ENCODE measurements at places on chromosomes 4 and X.
A peak's percentile ranks its signal among the peaks of the same experiment; 100 is the strongest.

DNA sequence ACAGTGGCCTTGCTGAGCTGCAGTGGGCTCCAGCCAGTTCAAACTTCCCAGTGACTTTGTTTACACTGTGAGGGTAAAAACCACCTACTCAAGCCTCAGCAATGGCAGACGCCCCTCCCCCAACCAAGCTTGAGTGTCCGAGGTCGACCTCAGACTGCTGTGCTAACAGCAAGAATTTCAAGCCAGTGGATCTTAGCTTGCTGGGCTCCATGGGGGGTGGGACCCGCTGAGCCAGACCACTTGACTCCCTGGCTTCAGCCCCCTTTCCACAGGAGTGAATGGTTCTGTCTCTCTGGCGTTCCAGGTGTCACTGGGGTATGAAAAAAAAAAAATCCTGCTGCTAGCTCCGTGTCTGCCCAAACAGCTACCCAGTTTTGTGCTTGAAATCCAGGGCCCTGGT lies 168.9 kb upstream of the INTU start:
- no peak for DNase-seq

DNA sequence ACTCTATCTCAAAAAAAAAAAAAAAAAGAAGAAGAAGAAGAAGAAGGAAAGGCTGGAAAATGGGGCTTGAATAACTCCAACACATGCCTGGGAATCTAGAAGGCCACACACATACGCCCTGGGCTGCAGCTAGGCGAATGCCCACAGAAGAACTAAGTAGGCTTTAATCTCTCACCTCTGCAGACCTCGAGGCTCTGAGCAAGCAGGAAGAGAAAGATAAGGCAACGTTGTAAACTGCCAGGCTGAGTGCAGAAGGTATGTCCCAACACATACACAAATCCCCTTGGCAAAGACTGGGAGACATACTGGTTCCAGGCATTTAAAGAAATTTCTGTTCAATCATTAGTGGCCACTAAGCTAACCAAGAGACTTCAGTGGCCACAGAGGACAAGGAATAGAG lies 18.4 kb downstream of the SLC38A5 start:
- DNase-seq: no peak

DNA sequence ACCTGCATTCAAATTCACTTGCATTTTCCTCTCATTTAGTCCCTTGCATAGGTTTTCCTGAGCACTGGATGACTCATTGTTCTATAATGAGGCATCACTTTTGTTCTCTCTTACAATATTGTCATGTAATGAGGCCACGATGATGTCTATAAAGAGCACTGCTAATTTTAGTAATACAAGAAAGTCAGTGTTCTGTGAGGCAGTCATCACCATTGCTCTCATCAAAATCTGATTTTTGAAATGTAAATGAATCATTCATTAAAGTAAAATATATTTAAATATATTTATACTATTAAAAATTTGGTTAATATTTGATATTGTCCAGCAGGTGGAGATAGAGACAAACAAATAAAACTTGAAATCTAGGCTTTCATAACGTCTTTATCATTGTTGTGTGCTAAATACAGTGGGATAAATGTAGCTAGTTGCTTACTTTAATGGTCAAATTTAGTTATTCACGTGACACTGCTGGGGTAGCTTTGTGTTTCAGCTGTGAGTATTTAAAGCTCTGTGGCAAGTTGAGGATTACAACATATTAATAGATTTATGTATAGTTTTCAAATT lies 15.4 kb downstream of the HMGB2 start:
- peak; percentile 77 for DNase-seq

DNA sequence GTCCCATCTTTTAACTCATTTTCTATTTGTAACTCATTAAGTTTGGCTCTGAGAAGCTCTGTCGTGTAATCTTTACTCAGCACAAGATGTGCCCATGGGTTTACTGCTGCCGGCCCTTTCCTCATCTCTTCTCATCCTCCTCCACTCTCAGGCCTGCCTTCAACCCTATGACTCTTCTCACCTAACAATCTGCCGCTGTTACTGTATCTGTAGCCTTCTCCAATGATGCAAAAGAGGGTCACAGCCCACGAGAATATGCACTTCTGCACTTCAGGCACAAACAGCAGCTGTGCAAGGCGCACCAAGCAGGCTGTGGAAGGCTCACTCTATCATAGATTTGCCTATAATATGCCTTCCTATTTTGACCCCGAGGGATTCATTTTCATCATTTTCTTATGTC lies 546.5 kb upstream of the GALNTL6 start:
- no peak for DNase-seq

DNA sequence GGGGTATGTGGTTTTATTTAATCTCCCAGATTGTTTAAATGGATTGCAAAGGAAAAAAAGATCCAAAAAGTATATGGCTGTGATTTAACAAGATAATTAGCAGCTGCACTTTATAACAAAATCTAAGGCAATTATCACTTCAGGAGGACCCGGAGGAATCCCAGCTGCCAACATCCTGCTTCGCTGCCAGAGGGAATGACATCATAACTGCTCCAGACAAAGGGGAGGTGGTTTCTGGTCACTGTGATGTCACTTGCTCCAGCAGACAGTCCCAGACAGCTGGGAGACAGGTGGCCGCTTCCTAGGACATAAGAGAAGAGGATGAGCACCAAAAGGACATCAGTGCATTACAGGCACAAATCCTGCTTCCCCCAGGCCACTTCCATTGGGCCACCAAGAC lies 371.0 kb downstream of the BCOR start:
- DNase-seq: peak; percentile 74

DNA sequence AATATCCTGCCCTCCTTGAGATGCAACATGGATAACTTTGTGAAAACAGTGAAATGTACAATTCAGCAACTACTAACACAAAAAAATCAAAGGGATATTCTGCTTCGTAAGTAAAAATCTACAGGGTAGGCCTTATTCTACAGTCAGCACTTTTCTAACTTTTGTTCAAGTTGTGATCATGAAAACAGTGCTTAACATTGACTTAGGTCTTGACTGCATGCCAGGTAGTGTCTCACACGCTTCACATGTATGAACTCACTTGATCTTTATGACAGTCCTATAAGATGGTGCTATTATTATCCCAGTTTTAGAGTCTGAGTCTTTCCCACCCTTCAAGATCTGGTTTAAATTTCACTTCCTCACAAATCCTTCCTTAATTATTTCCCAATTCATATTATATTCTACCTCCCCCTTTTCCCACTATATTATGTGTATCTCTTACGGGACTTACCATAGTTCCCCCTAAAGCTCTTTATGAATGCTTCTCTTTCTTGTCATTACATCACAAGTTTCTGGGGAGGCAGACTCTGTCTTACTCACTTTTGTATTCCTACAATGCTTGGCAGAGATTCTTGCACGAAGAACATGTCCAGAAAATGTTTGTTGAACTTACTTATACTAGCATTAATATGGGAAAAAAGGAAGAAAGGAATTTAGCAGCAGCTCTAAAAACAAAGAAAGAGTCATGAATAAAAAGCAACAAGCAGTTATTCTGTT lies 179.8 kb downstream of the SCFD2 start:
- peak; percentile 73 for DNase-seq

GRCh38 chr4:1819284-1819683 lies 26.2 kb downstream of the FGFR3 start:
- no peak for DNase-seq

- DNase-seq: no peak
Measured at GRCh38 chrX:70436343-70436742, 8.3 kb upstream of the DLG3 start.

GRCh38 chr4:182745237-182745636 lies 171.9 kb downstream of the DCTD start:
- no peak for DNase-seq

DNA sequence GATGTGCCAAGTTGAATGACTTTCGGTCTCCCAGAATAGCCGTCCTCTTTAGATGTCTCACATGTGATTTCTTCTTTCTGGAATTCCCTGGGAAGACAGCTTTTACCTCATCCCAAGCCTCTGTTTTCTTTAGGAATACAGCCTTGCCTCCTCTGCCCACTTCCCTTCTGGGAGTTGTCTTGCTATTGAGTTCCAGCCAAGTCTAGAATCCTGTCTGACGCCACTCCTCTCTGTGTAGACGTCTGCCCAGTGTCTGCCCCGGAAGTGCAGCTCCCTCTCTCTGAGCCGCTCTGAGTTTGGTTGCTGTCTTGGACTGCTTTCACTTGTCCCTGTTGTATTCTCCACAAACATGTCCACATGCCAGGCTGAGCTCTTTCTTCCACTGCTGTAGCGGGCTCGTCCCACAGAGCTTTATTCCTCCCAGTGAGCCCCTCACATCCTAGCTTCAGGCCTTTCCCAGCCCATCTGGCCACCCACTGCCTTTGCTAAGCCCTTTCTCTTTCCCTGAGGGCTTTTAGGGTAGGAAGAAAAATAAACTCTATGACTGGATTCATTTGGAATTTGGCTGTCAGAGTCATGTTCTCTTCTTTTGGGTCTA lies 9.0 kb upstream of the IGFBP7 start:
- DNase-seq: peak; percentile 96

- peak; percentile 60 for DNase-seq
Measured at GRCh38 chr4:7761720-7762119, 177.9 kb downstream of the AFAP1 start.

DNA sequence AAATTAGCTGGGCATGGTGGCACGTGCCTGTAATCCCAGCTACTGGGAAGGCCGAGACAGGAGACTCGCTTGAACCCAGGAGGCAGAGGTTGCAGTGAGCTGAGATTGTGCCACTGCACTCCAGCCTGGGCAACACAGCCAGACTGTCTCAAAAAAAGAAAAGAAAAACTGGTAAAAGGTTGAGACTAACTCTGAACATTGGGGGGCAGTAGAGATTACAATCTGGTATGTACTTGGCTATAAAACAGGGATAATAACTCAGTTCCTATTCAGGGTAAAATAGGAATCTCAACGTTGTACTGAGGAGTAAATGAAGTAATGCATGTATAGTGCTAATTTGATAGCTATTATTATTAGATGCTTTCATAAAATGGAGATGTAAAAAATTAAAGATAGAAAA lies 12.5 kb upstream of the KLF8 start:
- DNase-seq: no peak

DNA sequence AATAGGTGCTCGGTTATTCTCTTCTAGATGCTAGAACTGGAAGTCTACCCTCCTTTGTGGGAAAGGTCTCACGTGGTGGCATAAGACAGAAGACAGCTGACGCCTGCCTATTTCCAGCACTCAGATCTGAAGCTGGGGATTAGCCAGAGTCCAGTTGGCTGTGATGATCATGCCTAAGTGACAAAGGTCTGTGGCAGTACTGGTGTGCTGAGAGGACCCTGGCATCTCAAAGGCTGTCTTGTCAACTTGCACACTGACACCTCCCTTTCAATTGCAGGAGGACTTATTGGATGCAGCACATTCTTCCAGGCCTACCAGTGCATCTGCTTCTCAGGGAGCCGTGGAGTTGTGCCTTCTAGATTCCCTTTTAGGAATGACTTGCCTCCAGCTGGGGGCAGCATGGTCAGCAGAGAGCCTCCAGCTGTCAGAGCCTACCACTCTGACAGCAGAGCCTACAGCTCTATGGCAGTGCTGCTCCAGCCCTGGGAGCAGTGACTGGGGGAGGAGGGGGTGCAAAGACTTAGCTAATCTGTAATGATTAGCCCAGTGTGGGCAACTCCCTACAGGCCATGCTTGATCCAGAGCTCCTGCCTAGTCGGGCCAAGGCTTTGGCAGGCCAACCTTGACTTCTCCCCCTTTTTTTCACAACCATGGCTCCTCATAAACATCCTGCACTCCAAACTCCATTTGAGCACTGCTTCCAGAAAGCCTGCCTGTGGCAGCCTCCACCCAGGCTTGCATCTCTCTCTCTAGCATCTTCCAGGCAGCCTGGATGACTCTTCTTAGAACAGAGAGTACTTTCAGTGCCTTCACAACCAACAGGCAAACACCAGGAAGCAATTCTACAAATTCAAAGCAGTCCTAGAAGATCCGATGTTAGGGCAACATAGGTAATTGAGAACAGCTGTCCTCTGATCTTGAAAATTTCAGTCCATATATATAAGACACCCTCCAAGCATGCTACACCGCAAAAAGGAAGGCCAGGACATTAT lies 13.8 kb upstream of the FGFBP2 start:
- DNase-seq: no peak

GRCh38 chr4:44150091-44150576 lies 298.5 kb downstream of the KCTD8 start:
- DNase-seq: peak; percentile 63

DNA sequence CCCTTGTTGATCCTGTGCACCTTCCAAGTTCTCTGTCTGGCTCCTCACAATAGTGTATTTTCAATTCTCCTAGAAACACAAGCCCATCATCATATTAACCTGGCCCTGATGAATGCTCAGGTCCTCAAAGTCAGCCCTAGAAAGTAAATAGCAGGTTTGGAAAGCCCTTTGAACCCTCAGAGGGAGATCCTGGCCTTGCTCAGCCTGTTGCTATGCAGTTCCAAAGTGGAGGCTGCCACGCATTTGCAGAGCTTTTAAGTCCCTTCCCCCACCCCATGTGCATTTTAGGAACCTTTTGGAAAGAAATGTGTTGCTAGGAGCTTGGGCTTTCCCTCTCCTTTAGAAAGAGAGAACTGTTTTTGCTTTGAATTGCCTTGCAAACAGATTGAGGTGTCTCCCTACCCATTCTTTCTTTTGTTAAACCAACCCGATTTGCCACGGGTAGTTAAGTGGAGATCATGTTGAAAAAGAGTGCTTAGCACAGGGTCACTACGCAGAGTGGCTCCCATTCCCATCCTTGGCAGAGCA lies 12.2 kb downstream of the MAMLD1 start:
- DNase-seq: no peak

DNA sequence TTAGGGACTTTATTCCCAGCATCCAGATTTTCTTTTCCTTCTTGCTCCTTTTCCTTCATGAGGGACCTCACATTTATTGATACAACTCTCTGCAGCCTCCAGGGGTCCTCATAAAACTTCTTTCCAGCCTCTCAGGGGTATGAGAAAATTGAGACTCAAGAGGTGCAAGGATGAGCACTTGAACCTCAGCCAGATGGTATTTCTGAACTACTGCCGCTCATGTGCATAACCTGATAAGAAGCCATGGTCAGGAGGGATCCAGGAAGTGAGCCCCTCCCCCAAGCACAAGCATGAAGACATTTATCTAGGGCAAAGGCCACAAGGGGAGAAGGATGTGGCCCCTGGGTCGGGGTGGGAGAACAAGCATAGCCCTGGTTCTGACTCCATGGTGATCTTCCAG lies 73.3 kb downstream of the TSPAN7 start:
- no peak for DNase-seq

- DNase-seq: no peak
Measured at GRCh38 chrX:24988314-24988713, 27.5 kb downstream of the ARX start.

- DNase-seq: no peak
Measured at GRCh38 chrX:38881066-38881465, 79.8 kb downstream of the MID1IP1 start.

DNA sequence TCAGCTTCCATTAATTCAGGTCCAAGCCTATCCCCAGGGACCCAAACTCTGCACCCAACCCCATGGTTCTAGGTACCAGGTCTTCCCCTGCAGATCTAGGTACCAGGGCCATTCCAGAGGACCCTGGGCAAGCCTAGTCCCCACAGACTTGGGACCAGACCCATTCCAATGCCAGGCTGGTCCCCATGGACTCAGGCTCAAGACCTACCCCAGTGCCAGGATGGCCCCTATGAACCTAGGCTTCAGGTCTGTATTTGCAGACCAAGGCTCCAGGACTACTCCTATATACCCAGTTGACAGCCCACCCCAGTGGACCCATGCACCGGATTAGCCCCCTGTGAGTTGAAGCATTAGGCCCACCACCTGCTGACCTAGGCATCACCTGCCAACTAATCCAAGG lies 8.9 kb downstream of the MTHFD2L start:
- no peak for DNase-seq

- no peak for DNase-seq
Measured at GRCh38 chr4:15696866-15697265, 6.0 kb upstream of the BST1 start.

GRCh38 chr4:163404580-163404979 lies 60.9 kb downstream of the NPY5R start:
- DNase-seq: peak; percentile 64
